ENCODE measurements at places on chromosomes 3 and 15.
A peak's percentile ranks its signal among the peaks of the same experiment; 100 is the strongest.

DNA sequence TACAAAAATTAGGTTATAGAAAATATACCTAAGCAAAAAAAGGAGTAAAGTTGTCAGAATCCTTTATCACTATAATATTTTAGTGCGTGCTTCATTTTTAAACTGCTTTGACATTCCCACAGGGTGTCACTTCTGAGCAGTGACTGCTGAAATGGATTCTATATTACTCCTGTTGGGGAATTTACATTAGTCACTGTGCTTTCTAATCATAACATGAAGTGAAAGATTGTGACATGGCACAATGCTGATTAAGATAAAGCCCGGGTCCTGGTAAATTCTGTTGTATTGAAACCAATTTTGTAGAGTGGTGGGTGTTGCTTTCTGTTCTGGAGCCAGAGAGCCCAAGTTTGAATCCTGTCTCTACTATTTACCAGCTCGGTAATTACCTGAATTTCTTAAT lies 36.4 kb upstream of the EHHADH start:
- no peak for DNase-seq

GRCh38 chr3:127287840-127288239 lies at the start of gene PRR20G:
Gene PRR20G (minus strand): TSS chr3:127288046. CDS start chr3:127287365, 681 bp downstream.
- no peak for DNase-seq

GRCh38 chr15:40843885-40844695 lies at the start of gene SPINT1:
Gene SPINT1 (plus strand): TSS chr15:40844048. CDS start chr15:40844555, 507 bp downstream.
- no peak for DNase-seq

- DNase-seq: peak; percentile 88
Measured at GRCh38 chr15:29269485-29270168, at the start of gene NSMCE3. Gene NSMCE3 (minus strand): TSS chr15:29269822. CDS start chr15:29269705, 117 bp downstream.

Measured in fibroblast of the aortic adventitia (primary cell).